ENCODE measurements at places on chromosomes 1 and 21.

GRCh38 chr1:45473302-45473701 is 17.7 kb downstream of the TESK2 start:
- DNase-seq: no peak

DNA sequence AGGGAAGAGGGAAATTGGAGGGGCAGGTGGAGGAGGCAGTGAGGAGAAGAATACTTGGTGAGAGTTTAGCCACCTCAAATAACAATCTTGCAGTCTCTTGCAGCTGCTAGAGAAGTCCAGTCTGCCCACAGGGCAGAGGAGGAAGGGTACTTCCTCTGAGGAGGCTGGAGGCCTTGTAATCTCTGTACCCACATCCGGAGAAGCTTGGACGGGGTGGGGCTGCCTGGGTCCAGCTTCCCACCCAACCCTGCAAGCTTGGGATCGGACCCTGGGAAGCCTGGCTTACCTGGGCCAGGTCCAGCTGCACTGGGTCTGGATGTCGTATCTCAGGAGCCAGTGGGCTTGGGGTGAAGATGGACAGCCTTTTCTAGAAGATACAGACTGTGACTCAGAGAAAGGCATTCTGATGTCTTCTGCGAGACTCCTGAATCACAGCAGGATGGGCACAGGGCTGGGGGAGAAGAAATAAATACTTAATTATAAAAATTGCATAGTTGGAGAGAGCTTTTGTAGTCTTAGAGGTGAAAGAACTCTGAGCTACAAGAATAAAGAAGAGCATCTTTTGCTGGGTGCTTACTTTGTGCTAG is 111.8 kb upstream of the JUN start:
- no peak for DNase-seq

- no peak for DNase-seq
These were observed 96.5 kb downstream of the GREM2 start for GRCh38 chr1:240515505-240515904.

DNA sequence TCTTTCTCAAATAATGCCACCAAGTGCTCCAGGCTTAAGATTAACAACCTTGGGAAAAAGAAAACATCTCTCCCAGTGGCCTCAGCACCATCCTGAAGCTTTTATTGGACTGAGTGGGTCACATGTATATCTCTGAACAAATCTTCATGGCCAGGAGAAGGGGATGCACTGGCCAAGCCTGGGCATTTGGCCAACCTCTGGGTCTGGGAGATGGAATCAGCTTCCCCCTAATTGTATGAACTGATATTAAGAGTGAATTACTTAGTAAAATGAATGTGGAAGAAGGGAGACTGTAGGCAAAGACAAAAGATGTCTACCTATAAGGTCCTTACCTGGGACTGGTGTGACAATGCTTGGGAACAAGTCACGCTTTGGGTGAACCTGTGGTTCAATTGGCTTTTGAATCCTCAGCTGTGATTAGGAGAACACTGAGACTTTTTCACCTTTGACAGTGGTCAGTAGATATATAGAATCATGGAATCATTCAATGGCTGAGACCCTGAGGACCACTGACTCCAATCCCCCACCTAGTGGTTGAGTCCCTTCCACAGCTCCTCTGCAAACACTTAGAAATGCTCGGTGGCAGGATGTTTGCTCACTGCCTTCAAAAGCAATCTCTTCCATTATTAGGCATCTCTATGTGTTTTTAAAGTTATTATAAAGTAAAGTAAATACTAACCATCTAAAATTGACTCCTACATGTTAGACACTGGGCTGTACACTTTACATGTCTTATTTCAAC is 102.6 kb upstream of the ATP1A1 start:
- no peak for DNase-seq

- DNase-seq: no peak
These were observed 2.5 kb downstream of the SHISAL2A start for GRCh38 chr1:52635321-52636089.

DNA sequence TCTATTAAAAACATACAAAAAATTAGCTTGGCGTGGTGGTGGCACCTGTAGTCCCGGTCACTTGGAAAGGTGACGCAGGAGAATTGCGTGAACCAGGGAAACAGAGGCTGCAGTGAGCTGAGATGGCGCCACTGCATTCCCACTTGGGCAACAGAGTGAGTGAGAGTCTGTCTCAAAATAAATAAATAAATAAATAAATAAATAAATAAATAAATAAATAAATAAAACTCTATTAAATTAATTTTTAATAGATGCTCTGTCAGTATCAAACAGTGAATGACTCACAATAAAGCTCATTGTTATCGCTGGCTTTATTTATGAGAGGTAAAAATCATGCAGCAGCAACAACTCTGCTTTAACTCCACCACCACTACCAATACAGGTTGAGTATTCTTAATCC is 72.8 kb downstream of the ABL2 start:
- DNase-seq: no peak

DNA sequence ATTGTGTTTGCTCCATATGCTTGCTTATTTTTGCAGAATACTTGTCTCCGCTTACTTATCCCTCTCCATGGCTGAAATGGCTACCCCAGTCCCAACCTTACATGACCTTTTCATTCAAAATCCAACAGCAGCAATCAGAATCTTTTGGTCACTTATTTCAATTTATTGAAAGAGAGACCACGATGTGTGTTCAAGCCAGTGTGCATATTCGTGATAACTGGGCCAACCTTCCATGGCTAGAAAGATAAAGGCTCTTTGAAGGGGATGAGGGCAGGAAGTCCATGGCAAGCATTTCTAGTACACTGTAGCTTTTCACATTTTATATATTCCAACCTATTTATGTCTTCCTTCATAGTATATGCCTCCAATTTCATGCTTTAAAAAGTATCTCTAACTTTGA is 23.1 kb downstream of the HSD11B1 start:
- DNase-seq: no peak

DNA sequence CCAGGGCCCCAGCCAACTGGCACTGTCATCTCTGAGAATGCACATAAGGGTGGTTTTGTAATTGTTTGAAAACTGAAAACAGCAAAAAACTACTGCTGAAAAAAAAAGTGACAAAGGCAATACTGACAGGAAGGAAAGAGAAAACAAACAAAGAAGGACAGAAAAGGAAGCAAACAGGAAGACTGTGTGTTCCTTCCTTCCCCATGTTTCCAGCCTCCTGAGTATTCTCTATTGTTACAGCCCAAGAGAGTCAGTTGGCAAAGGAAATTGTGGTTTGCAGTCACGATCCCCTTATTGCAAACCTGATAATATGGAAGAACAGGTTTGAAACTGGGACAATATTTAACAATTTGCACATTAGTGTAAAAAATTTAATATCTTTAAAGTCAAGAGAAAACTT is 1177.6 kb downstream of the PLA2G4A start:
- DNase-seq: no peak

DNA sequence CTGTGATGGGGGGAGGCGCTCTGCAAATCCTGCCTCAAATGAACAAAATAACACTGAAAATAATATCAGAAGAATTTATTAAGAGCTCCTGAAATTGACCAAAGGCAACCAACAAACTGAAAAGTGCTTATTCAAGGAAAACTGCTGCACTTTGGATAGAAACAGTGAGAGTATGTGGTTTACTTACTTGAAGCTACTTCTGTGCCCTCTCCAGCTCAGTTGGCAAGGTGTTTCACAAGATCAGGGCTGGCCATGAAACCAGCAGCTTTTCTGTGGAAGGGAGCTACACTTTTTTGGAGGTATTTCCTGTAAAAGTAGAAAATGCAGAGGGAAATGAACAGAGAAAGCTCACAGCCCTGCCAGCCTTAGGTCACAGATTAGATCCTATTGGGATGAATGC is 310.0 kb upstream of the SPAG17 start:
- no peak for DNase-seq

- no peak for DNase-seq
These were observed 1.2 kb upstream of the DHCR24 start for GRCh38 chr1:54888080-54888733.

DNA sequence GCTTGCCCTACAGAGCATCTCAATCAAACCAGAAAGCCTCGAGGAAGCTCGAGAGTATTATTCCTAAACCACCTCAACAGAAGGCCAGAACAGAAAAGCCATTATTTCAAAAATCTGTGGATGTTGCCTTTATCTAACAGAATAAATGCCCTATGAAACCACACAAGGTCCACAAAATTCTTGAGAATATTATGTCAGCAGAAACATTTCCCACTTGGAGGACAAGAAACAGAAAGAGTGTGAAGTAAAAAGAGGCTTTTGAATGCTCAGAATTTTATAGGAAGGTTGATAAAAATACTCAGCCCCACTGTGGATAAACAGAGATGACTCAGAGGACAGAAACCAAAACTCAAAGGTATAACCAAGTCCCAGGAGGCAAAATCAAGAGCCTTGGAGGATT is 146.4 kb upstream of the LRRC7 start:
- no peak for DNase-seq

- no peak for DNase-seq
These were observed 92.7 kb downstream of the LRRC8C start for GRCh38 chr1:89725631-89726030.

DNA sequence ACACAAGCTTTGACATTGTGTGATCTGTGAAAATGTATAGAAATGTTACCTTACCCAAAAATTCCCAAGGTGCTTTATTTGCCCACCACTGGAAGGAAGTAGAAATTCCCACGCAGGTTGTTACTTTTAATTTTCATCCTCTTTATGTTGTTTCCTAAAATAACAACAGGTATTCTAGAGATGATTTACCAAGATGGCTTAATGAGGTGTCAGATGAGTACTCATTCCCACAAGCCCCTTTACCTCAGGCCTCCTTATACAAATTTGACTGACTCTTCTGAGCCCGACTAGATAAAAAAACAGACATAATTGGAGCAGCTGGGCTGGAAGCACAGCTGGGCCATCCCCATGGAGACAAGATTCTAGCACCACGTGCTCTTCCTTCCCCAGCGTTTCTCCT is 114.6 kb downstream of the LIPI start:
- DNase-seq: no peak

GRCh38 chr21:37230632-37231248 is 36.4 kb downstream of the VPS26C start:
- no peak for DNase-seq

DNA sequence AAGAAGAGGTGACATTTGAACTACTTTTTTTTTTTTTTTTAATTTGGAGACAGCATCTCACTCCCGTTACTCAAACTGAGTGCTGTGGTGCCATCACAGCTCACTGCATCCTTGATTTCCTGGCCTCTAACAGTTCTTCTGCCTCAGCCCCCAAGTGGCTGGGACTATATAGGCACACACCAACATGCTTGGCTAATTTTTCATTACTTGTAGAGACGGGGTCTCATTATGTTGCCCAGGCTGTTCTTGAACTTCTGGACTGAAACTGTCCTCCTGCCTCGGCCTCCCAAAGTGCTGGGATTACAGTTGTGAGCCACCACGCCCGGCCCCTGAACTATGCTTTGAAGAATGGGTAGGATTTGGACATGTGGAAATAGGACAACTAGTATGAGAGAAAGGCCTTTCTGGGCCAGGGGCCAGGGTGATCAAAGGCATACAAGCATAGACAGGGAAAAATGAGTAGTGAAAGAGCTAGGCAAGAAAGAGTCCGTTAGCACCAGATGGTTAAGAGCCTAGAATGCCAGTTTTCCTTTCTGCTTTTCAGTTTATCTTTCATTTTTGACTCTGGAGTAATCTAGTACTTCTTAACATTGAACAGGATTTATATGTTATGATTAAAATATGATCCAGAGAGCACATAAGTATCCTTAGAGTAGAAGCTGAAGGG is 6.3 kb downstream of the RABGAP1L start:
- DNase-seq: no peak

DNA sequence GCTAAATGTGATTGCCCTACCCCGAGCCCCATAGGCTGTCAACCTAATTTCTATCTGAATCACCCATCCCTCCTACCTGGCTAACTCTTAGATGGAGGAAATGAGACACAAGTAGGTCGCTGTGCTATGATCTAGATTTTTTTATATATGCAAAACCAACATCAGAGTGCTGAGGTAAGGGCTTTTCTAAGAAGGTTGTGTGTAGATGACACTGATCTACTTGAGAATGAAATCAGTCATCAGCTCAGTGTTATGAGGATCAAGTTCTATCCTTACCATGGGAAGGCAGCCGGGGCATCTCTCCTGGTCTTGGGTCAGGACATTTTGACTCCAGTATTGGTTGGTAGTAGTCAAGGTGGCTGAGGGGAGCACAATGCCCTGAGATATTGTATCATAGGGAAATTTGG is 23.6 kb downstream of the SLAMF1 start:
- DNase-seq: no peak

GRCh38 chr1:78177708-78178270 is 132.0 kb downstream of the GIPC2 start:
- DNase-seq: no peak

GRCh38 chr21:41971891-41972290 is 18.1 kb upstream of the C2CD2 start:
- DNase-seq: no peak

GRCh38 chr1:116725798-116726197 is 28.4 kb upstream of the CD2 start:
- DNase-seq: no peak

DNA sequence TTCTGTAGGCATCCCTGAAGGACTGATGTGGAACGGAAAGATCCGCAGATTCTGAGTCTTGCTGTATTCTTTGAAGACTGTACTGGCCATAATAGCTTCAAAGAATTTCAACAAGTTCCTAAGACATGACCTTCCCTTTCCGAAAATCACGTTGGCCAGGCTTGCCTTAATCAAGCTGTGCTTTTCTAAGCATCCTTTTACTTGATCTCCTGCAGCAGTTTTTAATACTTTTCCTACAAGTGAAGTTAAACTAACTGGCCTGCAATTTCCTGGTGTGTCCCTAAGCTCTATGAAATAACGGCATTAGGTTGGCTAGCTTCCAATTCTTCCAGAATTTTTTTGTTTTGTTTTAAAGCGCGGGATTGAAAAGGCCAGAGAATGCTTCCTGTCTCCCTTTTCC is 40.3 kb downstream of the SPAG17 start:
- no peak for DNase-seq

DNA sequence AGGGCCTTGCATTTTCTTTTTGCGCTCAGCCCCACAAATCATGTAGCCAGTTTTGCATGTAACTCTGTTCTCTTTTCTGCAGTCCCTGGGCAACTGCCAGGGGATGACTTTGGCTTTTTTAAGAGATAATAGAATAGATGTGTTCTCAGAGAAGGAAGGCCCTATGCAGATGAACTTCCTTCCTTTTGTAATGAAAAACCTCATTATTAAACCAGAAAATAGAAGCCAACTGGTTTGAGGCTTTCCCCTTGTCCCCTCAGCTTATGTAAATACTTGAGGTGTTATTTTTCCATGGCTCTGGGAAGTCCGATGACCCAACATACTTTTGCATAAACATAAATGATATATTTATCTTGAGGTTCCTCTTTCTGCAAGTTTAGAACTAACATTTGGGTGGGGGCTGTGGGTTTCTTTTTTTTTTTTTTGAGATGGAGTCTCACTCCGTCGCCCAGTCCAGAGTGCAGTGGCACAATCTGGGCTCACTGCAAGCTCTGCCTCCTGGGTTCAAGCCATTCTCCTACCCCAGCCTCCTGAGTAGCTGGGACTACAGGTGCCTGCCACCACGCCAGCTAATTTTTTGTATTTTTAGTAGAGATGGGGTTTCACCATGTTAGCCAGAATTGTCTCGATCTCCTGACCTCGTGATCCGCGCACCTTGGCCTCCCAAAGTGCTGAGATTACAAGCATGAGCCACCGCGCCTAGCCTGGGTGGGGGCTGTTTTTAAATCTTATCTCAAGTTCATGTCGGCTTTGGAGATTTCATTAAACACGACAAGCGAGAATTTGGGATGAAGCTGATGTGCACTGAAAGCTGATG is 14.4 kb upstream of the FCRL5 start:
- DNase-seq: no peak
